ENCODE measurements at places on chromosomes 7 and 10.

DNA sequence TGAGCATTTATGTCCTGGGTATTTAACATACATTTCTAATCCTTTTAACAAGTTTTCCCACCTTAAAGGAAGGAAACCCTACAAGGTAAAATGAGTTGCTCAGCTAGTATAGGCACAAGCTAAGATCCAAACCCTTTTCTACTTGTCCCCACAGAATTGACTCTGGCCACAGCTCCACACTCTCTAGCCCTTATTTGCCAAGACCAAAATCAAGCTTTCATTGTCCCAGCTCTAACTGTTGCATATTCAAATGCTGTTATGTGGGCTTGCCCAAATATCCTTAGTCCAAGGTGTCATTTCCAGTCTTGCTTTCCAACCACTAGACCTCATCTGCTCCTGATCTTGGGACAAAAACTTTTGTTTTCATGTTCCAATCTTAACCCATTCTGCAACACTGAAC, 31.3 kb upstream of the LSM8 start:
- DNase-seq = no peak

- no peak for DNase-seq
Measured at GRCh38 chr7:82527851-82528250, 84.3 kb upstream of the CACNA2D1 start.

GRCh38 chr7:137930581-137930980, 71.3 kb downstream of the CREB3L2 start:
- DNase-seq = no peak

GRCh38 chr7:54933643-54934042, 85.2 kb upstream of the EGFR start:
- DNase-seq = no peak

DNA sequence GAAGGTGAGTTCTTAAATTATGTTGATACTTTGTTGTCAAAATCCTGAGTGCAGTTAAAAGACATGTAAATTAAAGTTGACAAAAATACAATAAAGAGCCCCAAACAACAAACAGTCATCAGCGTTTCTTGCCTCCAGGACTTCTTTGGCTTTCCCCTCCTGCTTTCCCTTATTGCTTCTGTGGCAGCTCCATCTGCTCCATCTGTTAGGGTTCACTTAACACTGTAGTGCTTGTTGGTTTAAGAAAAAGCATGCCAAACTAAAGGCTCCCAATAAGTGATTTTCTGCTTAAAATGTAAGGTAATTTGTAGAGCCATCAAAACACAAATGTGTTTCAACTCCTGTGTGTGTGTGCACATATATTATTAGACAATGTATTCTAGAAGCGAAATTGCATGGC, 254.3 kb upstream of the GNAI1 start:
- no peak for DNase-seq

DNA sequence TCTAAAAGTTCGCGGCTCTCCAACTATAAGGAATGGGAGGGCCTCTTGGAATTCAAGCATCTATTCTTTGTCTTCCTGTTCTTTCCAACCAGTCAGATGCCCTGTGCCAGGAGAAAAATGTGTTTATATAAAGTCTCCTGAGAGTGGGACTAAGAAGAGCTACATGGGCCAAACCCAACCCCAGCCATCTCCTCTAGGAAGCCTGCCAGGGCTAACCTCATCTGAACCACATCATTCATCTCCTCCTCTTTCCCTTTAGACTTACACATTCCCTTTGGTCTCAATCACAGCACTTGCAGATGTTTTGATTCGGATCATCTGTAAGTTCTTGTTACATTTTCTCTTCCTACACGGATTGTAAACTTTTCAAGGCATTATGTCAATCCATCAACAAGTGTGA, 62.6 kb downstream of the DOCK4 start:
- DNase-seq = no peak

GRCh38 chr10:63866747-63867140, 345.5 kb downstream of the REEP3 start:
- DNase-seq = no peak

DNA sequence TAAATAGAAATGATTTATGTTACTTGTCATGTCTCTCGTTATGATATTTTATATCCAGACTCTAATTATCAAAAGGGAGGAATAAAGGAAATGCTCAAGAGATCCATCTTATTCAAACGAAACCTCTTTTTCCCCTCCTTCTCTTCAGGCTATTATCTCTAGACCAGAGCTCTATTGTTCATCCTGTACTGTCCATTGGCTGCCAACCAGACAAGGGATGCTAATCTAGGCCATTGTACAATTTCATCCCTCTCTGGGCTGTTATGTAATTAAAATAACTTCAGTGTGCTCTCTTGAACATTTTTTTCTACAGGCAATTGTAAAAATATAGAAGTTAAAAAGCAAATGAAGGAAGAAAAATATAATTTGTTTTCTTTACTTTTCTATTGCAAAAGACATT, 220.4 kb downstream of the HDAC9 start:
- DNase-seq = no peak

DNA sequence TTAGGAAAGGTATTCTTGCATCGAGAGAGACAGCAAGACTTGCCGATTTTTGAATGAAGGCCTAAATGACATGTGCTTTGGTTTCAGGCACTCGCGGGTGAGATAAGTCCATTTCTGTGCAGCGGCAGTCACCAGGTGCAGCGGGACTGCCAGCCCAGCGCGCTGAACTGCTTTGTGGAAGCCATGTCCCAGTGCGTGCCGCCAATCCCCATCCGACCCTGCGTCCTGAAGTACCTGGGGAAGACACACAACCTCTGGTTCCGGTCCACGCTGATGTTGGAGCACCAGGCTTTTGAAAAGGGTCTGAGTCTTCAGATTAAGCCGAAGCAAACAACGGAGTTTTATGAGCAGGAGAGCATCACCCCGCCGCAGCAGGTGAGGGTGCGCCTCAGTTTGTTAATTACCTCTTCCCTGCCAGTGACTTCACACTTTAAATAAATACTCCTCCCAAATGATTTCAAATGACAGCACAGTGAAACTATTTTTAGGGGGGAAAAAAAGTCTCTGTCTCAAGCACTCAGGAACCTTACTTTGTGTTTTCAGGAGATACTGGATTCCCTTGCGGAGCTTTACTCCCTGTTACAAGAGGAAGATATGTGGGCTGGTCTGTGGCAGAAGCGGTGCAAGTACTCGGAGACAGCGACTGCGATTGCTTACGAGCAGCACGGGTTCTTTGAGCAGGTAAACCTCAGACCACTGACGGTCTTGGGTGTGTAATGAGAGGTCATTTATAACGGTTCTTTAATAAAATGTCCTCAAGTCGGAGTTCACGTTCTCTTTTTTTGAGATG, 98.3 kb downstream of the TRRAP start:
- DNase-seq = peak; percentile 23

DNA sequence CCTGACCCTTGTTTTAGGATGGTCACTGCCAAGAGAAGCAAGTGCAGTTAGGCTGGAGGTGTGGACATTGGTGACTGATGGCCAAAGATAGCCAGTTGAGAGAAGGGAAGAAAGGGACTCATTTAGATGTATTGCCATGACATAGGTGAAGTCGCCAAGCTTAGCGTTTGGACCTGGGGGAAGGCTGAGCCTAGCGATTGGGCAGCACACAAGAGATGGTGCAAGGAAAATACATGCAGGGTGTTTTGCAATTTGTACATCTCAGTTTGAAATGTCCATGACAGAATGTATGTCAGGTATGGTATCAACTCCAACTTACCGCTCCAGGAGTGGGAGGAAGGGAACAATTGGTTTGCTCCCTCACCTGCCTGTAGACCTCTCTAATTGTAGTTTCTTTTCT, 134.3 kb downstream of the MAPK8 start:
- no peak for DNase-seq

DNA sequence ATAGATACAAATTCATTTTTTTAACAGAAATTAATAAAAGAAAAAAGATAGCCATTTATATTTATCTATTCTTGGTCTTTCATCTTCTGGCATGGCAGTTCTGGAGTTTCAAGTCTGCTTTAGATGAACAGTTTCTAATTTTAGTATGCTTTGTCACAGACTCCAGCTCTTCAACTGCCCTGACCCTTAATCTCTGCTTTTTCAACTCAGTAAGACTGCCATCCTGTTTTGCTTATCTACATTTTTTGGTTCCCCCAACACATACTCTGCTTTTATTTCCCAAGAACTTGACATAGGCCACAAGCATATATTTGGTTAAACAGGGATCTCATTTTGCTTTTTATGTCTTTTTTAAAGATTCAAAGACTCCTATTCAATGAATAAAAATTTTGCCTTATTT, 309.3 kb upstream of the KCND2 start:
- no peak for DNase-seq

- DNase-seq = no peak
Measured at GRCh38 chr7:120709252-120709971, 148.5 kb downstream of the TSPAN12 start.

DNA sequence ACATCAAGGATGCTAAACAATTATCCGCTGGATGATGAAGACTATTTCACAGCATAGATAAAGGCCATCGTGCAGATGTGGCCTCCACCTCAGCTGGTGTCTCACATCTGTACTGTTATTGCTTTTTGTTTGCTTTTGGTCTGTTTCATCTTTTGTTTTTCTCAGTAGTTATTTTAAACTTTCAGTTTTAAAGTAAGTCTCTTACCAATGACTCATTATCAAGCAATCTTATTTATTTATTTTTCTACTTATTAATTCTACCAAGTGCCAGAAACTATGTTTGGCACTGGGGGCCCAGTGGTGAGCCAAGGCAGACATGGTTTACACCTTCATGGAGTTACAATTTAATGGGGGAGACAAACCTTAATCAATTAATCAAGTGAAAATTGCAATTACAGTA, 250.9 kb upstream of the TMEM72 start:
- DNase-seq = no peak

- DNase-seq = no peak
Measured at GRCh38 chr7:102289057-102289456, 2.4 kb downstream of the SH2B2 start.

DNA sequence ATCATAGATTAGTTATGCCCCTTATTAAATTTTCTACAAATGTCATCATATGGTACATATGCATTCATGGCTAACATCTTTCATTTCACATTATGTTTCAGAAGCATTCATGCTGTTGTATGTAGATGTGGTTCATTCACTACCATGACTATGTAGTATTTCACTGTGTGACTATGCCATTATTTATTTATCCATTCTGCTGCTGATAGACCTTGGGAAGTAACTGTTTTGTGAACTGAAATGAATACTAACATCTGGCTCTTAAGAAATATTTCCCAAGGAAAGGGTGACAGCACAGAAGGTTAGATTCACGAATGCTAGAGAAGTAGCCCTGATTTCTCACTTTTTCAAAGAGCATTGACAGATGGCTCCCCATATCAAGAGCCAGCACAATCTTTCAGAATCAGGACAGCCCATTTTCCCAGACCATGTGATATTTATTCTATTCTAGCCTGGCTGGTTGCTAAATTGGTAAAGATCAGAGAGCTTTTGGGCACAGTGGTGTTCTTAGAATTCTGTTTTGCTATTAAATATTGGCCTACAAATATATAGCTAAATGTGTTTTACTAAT, 157.4 kb downstream of the DYNC1I1 start:
- no peak for DNase-seq

- no peak for DNase-seq
Measured at GRCh38 chr10:4333459-4333894, 492.5 kb upstream of the AKR1E2 start.

DNA sequence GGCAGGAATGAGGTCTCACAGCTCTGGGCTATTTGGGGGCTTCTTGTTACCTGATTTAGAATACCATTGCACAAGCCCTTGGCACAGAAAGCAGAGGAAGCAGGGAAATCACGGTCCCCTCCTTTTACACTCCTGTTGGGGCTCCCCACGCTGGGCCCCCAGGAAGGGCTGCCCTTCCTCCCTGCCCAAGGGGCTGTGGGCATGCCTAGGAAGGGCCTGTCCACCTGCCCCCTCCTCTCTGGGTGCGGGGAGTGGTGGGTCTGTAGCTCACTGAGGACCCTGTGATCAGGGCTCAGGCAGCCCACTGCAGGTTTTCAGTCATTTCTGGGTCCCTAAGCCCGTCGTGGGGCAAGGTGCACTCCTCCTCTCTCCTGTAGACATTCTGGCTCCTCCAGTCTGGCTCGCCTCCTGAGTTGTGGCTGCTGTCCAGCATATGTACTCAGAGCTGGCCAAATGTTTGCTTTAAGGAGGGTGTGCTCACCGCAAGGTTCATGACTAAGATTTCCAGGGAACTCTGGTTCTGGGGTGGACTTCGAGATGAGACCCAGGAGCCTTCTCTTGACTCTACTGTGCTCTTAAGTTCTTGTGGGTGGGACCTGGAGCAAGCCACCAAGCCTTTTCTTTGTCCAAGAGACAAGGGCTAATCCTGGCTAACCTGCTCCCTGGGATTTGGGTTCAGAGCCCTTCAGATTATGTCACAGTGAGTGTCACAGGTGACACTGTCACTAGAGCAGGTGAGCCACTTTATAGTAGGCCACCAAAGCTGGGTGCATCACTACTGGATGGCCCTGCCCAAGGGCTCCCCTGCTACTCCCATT, 56.0 kb downstream of the TACR2 start:
- DNase-seq = no peak

- peak; percentile 55 for DNase-seq
Measured at GRCh38 chr7:47239034-47239433, 342.9 kb downstream of the TNS3 start.

GRCh38 chr7:79647711-79648110, 194.2 kb upstream of the MAGI2 start:
- no peak for DNase-seq

DNA sequence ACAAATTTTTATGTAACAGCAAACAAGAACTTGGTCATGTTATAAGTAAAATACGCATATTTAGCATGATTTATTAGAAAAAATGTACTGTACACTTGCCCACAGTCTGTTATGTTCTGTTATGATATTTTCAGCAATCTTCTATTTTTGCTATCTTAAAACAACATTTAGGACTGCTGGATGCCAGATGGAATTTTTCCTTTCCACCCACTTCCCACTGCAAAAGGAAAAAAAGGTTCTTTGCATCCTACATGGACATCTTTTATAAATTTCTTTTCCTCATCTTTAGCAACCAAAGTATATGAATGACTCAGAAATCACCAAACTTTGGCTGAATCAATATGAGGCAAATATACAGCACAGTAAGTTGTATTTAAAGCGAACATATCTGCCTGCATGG, 146.0 kb downstream of the RAPGEF5 start:
- no peak for DNase-seq

DNA sequence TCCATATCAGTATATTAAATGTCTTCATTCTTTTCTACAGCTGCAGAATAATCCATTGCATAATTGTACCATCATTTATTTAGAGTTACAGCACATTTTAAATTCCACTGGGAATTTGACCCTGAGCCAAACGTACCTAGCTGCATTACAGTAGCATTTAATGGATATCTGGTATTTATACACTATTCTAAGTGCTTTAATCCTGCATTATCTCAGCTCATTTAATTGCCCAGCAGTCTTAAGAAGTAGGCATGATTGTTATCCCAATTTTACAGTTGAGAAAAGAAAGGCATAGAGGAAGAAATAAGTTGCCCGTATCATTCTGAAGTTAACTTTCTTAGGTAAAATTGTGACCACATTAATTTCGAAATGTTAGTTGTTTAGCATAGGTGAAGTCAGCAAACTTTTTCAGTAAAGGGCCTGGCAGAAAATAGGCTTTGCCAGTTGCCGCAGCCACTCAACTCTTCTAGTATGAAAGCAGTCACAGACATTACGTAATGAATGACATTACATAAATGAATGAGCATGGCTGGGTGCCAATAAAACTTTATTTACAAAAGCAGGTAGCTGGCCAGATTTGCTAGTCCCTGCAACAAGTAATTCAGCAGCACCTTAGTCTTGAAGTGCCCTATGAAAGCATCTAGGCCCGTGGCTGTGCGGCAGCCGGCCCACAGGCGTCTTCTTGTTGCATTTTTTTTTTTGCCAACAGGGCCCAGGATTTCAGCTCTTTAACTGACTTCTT, 30.0 kb downstream of the GUSB start:
- DNase-seq = peak; percentile 19

Data from islet precursor cell (in vitro differentiated cells).